ENCODE measurements at places on chromosomes 6 and 20.

DNA sequence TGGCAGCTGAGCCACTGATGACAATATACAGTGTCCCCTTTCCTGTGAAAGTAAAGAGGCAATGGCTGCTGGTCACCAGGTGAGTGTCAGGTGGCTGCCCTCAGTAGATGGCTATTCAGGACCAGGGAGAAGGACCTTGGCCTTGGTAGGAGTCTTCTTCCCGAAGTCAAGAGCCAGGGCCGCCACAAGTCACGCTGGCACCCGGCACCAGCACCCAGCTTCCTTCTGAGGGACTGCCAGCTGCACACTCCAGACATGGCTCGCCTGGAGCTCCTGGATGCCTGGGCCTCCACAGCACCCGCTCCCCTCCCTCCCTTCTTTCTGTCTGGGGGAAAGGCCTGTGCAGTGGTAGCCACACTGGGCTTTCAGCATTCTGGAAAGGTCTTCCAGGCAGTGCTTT is 126.9 kb downstream of the TMEM242 start:
- DNase-seq: no peak

DNA sequence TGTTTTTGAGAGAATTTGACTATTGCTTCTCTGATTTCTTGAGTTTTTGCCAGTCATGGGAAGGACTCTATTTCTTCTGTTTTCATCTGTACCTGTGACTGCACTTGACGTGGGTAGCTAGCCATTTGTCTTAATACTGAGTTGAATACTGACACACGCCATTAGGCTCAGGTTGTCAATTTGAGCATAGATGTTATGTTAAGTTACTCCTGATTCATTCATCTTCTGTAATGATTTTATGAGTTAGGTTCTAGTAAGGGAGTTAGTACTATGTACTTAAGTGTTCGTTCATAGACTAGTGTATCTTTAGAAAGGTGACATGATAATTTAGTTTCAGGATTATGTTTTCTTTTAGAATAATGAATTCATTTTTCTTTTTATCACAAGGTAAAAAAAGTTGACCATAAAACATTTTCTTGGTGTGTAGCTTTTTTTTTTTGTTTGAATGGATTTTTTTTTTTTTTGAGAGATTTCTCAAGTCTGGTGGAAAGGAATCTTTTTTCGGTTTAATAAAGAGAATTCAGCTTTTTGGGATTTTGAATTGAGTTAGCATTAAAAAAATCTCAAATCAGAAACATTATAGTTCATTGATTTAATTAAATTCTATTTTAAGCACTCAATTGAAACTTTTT is 1.7 kb downstream of the AFDN start:
- DNase-seq: no peak

GRCh38 chr20:58693226-58694006 is 816 bp downstream of the NPEPL1 start:
- DNase-seq: no peak

DNA sequence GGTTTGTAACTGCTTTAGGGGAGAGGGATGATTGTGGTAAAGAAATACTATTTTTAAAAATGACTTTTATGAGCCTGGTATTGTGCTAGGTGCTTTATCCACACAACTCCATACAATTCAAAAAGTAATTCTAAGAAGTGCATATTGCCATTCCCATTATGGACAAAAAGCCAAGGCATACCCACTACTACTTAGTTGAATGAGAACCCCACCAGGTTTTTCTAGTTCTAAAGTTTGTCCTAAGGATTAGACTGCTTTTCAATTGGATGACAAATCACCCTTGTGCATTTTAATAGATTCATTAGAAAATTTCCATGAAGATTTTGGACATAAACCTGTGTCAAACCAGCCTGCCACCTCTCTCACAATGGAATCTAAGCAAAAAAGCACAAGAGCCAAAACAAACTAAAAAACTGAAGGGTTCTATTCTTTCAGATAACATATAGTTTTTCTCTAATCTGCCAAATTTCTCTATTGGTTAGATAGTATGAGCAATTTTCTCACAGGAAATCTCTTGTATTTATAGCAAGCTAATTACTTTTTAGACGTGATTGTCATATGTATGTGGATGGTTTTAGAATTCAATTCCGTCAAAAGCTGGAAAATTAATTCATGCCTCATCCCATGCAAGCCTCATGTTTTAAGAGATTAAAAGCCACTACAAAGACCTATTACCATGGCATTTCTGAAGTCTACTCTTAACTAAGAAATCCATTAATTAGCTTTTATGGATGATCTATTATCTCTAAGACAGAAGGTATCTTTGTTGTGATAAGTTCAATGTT is 325.5 kb downstream of the RNGTT start:
- DNase-seq: no peak
